ENCODE measurements at places on chromosomes 1 and 21. TPM values are rescaled to one million over a fixed set of nuclear protein-coding genes. Genes with fewer than 3 reads are reported as not detected.

The WNT9A gene
- 11.4 TPM for total RNA-seq

The SPRR2G gene
- not detected for total RNA-seq

- DNase-seq: no peak
These were observed 1.2 kb downstream of the HSPG2 start for GRCh38 chr1:21935891-21936365.

The CYP4A22 gene
- 0.58 TPM for total RNA-seq

DNA sequence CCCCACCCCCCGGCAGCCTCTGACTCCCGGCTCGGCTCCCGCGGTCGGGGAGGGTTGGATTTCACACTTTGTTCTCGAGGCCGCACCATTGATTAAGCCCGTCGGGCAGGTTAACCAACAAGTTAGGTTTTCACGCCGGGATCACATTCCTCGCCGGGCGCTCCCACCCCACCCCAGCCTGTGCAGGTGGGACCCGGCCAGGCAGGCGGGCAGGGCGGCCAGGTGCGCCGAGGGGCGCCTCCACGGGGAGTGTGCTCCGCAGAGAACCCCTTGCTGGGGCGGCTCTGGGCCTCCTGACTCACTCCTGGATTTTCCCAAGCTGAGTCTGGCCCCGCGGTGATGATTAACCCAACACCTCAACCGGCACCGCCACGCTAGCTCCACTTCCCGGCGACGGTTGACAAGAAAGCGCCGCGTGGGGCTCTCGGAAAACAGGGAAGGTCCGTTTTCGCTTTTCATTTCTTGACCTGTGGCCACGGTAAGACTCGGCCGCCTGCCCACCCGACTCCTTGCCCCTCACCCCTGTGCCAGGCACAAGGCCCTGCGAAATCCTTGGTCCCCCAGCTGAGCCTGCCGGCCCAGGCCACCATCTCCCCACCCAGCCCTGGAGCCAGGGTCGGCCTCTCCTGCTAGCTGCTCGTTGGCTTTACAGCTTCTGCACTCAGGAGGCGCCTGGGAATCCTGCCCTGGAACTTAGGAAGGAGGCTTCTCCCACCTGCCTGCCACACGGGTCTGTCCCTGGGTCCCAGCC, 8.8 kb upstream of the TTLL10 start:
- DNase-seq: no peak

The CD84 gene
- total RNA-seq: 13.5 TPM

DNA sequence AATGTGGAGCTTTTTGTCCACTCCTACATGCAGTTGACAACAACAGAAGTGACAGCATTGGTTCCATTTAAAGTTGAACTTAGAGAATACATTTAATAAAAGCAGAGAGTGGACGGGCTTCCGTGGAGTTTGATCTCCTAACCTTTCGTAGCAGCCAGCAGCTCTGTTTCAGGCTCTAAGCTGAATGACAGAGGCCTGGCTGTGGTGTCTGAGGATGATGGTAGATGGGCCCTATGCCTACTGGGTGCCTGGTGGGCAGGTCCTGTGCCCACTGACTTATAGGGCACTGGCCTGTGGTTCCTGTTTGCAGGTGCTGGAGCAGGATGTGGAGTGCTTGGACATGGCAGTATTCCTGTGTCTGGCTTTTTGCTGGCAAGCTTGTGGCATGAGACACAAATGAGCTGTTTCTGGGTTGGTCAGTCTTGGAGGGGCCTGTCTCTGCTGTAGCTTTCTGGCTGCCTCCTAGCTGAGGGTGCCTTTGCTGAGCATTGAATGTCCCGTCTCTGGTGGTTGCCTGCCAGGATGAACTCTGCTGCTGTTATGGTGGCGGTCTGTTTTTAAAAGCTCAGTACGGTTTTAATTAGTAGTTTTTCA, 54.6 kb downstream of the PRDM2 start:
- DNase-seq: no peak

DNA sequence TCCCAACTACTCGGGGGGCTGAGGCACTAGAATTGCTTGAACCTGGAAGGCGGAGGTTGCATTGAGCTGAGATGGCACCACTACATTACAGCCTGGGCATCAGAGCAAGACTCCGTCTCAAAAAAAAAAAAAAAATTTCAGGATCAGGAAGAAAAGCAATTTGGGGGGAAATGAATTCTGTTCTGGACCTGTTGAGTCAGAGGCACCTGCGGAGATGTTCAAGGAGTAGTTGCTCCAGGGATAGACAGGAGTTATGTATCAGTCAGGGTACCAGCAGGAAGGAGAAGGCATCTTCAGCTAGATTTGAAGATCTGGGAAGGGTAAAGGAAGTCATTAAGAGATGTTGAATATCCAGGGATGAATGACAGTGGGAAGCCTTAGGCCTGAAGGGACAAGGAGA, 2.9 kb upstream of the RHBDL2 start:
- DNase-seq: no peak

DNA sequence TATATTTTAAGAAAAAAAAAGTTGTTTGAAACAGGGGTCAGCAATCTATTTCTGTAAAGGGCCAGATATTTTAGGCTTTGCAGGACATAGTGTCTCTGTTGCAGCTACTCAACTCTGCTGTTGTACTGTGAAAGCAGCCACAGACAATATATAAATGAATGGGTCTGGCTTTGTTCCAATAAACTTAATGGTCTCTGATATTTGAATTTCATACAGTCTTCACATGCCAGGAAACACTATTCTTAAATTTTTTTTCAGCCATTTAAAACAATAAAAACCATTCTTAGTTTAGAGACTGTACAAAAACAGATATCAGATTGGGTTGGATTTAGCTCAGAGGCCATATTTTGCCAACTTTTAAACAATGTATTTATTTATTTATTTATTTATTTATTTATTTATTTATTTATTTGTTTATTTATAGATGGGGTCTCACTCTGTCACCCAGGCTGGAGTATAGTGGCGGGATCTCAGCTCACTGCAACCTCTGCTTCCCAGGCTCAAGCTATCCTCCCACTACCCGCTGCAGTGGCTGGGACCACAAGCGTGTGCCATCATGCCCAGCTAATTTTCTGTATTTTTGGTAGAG, 102.8 kb downstream of the DNM3 start:
- DNase-seq: no peak

DNA sequence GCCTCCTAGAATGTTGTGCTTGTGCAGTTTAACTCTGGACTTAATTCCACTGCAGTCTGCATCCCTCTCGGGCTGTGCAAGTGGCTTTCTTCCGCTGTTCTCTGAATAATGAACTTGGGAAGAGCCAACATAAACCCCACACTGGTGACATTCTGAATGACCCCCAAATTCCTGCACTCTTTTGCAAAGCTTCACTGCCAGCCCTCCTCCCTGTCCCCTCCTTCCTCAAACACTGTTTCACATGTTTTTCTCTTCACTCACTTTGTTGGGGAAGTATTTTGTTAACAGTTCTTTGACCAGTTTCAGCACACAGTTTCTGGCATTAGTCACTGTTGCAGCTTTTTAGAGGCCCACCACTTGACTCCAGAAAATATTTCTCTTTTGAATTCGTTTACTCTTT, 39.7 kb downstream of the GNG12 start:
- DNase-seq: no peak

DNA sequence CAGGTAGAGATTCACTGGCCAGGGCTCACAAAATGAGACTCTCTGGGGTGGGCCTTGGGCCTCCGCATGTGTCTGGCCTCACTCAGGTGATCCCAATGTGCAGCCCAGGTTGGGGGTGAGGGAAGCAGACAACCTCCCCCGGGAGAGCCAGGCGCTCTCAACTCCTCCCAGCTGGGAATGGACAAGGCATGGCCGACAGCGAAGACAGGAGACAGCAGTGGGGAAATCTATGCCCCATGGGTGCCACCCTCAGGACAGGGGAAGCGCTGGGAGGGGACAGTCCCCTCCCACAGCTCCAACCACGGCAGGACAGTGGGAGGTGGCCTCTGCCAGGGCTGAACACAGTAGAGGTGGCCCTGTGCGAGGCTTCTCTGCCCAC, 47.7 kb downstream of the PRDM15 start:
- no peak for DNase-seq

DNA sequence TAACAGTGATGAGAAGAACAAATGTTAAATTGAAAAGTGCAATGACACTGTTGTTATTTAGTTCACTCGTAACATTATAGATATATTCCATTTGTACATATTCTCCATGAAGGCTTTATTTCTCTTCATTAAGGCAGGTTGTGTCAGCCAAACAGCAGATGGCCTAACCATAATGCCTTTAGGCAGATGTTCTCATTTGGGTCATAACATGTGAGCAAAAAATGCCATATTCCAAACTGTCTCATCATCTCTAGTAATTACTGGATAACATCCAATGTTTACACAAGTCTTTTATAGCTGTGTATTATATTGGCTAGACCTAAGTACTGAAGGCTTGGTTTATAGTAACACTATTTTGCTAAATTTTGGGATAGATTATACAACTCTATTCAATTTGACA, 87.2 kb upstream of the CHODL start:
- no peak for DNase-seq

- no peak for DNase-seq
These were observed 13.6 kb downstream of the ATP8B2 start for GRCh38 chr1:154338875-154339274.

The ROR1 gene
- 16.7 TPM for total RNA-seq

GRCh38 chr1:172381946-172382345, 38.5 kb upstream of the C1orf105 start:
- DNase-seq: no peak

- DNase-seq: no peak
These were observed 184.9 kb downstream of the PLA2G4A start for GRCh38 chr1:187013582-187014200.

The CYP4Z1 gene
- total RNA-seq: 3.5 TPM

- peak; percentile 82 for DNase-seq
These were observed at the start of gene TNFRSF1B for GRCh38 chr1:12166834-12167492. TSS of gene TNFRSF1B (plus strand) at chr1:12166991. CDS start at chr1:12167092, 101 bp downstream.

DNA sequence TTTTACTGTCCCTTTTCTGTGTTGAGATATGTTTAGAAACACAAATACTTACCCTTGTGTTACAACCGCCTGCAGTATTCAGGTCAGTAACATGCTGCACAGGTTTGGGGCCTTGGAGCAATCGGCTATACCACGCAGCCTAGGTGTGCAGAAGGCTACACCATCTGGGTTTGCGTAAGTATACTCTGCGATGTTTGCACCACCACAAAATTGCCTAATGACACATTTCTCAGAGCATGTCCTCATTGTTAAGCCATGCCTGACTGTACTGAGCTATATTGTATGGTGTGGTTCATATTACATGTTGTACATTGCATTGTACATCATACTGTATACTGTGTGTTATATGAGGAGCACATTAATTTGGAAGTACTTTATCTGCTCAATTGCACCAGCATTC, 247.4 kb downstream of the RHOU start:
- no peak for DNase-seq

GRCh38 chr1:910881-911721, 12.6 kb upstream of the SAMD11 start:
- DNase-seq: no peak

GRCh38 chr1:53348486-53349368, 20.9 kb upstream of the LRP8 start:
- DNase-seq: peak; percentile 33

DNA sequence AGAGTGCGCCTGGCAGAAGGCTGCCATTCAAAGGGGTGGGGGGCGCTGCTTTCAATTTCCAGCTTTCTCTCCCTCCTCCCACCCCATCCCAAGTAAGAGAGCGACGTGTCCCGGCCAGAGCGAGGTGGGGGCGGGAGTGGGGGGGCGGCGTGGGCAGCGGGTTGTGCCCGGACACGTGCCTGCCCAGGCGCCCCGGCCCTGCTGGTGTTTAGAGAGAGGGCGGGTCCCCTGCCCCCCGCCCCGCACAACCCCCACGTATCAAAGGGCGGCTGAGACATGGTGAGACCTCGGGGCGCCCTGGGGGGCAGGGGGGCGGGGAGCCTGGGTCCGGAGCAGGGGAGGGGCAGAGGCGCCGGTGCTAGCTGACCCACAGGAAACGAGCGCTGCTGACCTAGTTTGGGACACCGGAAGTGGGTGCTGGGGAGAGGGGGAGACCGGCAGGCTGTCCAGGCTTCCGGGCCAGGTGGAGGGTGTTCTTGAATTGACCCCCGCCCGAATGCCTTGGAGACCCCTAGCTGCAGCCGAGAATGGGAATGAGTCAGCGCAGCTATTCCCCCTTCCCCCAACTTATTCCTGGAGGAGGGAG, 1.3 kb downstream of the ZBTB7B start:
- DNase-seq: peak; percentile 84

DNA sequence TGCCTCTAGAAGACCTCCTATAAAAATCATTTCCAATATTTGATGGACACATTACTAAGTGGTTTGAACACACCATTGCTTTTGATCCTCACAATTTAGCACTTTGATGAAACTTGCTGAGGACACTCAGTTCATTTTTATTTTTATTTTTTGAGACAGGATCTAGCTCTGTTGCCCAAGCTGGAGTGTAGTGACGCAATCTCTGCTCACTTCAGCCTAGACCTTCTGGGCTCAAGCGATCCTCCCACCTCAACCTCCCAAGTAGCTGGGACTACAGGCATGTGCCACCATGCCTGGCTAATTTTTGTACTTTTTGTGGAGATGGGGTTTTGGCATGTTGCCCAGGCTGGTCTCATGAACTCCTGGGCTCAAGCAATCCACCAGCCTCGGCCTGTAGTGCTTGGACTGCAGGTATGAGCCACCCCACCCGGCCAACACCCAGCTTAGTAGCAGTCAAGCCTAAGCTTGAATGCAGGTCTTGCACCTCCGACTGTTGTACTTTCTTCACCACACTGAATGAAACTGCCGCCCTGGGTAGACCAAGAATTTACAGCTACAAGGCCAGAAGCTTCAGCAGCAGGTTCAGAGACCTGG, 24.8 kb upstream of the ATP2B4 start:
- no peak for DNase-seq

- no peak for DNase-seq
These were observed 114.2 kb downstream of the BCAR3 start for GRCh38 chr1:93567255-93567918.

The ARHGEF10L gene
- 34.3 TPM for total RNA-seq

The SFN gene
- total RNA-seq: 0.53 TPM

DNA sequence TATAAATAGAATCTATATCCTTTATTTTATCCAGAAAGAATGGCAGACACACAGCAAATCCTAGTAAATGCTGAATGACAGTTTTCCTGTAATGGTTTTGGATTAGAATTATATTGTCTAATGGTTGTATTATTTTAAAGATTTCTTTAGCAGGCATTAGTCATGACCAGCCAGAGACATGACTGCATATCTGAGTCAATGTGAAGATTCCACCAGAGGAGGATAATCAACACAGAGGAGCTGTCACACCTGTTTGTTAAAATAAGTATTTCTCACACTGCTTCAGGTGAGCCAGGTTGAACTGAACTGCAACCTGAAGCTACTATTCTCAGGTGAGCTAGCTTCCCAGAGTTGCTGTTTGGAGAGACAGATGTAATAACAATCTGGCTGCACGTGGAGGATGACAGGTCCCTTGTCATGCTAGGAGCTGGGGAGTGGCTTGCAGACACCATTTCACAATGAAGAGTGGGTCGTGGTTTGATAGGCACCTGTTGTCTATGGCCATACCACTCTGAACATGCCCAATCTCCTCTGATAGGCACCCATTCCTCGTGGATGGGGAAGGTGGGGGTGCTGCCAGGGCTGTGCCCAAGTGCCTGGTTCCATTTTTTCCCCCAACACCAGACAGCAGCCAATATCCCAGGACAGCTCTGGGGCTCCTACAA, 94.3 kb downstream of the KCNJ6 start:
- no peak for DNase-seq

The OR2L3 gene
- total RNA-seq: 0.13 TPM

GRCh38 chr1:175548774-175549173, 194.6 kb downstream of the TNR start:
- DNase-seq: no peak

Data from sciatic nerve (tissue), 2 donors.